Eye (tissue), 1 donor: ENCODE measurements at places on chromosomes 12 and 14.

GRCh38 chr12:31578632-31579031, 12.3 kb downstream of the DENND5B start:
- DNase-seq: no peak

DNA sequence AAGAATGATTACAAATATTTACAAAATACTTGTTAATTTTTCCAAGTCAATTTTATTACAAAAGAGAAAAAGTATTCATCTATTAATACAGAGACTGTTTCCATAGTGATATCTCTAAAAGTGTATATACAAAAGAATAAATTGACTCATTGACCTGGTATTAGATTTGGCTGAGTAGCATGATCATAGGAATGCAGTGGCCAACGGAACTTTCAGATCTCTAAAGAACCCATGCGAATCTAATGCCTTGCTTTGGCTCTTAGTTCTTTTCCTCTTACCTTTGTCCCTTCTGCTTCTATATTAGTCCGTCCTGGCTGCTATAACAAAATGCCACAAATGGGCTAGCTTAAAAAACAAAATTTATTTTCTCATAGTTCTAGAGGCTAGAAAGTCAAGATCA, 717.8 kb downstream of the TMTC2 start:
- DNase-seq: no peak

DNA sequence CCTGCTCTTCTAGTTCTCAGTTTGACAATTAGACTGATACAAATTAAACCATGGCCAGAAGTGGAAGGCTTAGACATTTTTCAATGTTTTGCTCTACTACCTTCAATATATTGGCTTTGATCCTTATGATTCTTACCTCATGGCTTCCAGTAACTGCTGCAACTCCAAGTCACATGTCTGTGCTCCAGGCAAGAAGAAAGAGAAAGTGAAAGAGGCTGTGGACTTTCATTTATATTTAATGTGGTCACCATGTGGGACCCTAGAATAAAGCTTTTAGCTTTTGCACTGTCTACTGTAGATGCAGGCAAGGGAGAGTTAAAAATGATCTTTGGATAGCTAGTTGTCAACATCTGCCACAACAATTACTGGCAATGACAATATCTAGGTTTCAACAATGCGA, 214.3 kb upstream of the PDE3A start:
- DNase-seq: peak; percentile 51

DNA sequence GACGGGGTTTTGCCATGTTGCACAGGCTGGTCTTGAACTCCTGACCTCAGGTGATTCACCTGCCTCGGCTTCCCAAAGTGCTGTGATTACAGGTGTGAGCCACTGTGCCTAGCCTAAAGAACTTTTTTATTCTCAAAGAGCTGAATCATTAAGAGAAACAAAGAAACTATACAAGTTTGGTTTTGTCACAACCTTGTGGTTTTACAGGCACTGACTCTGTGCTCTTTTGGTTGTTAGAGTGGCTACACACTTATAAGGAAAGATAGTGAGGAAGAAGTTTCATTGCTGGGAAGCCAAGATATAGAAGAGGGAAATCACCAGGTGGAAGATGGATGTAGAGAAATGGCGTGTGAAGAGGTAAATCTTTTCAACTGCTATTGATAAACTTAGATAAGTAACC, 10.1 kb upstream of the DNAH10 start:
- DNase-seq: no peak

DNA sequence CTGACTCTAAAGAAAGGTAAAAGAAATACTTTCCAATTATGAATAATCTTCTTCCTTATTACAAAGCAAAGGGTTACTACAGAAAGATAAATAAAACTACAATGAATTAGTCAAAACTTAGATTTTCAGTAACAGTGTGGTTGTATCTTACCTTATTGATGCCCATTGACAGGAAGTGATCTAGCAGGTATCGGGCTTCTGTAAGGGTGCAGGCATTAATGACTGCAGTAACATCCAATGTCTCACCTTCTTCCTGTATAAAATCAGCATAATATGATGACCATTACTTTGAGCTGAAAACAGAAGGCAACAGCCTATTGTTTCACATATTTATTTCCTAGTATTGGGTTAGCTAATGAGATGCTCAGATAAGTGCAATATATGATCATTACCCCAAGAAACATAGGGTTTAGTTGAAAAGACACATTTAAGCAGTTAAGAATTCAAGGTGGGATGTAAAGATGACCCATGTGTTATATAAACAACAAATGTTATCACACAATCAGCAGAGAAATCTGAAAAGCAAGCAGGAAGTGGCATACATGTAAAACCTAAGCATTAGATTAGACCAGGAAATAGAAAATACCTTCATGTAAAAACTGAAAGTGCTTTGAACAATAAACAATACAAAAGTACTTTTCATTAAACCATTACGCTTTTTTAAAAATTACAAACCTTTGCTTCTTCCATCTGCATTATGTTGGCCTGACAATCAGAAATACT, 111.2 kb downstream of the KIF21A start:
- DNase-seq: no peak

DNA sequence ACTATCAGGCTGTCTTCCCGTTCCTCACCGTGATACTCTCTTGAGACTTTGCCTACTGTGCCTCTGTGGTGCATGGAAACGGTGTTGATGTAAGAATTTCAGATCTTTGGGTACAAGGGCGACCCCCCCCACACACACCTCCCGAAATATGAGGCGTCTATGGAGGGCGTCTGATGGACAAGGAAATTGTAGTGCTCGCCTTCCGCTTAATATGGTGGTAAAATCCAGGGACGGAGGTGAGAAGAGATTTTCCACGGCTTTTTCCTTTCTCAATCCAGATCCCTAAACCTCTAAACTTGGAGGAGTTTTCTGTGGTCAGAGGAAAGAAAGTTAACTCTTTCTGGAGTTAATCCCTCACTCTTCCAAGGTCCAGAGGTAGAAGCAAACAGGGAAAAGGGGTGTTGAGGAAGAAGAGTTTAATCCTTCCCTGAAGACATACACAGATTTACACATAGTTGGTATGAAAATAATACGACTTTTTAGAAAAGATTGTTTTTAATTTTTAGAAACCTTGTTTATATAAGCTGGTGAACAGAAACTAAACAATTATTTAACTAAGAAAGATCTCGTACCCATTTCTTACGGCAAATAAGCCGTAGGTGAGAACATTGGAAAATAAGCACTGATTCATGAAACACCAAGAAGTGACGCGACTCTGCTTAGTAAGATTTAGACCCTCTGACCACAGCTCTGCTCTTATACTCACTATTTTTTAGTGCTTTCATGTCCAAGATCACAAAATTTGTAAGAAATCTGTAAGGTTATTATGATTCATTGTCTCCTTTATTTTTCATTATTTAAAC, 23.1 kb upstream of the RNASE12 start:
- DNase-seq: no peak

GRCh38 chr14:97025722-97026121, 228.5 kb downstream of the VRK1 start:
- DNase-seq: peak; percentile 33

DNA sequence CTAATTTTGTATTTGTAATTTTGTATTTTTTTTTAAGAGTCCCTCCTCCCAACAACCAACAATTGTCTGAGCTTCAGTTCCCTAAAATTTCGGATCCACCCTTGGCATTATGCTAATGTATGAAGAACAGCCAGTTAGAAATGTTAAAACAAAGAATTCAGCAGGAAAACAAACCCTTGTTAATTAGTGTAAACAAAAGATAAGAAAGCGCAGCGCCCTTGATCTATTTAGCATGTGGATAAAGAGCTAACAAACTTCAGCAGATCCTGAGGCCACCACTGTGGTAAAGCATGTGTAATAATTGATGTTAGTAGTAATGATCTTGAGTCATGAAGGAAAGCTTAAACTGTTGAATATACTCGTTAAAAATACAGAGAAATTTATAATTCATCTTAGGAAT, 199.8 kb downstream of the TMX1 start:
- no peak for DNase-seq

- no peak for DNase-seq
These were observed 9.1 kb downstream of the RTL1 start for GRCh38 chr14:100894416-100894815.

GRCh38 chr14:90911121-90911520, 94.9 kb upstream of the TTC7B start:
- no peak for DNase-seq

GRCh38 chr12:109056891-109057290, 4.5 kb downstream of the USP30 start:
- no peak for DNase-seq

GRCh38 chr12:45494279-45494678, 235.2 kb upstream of the ARID2 start:
- DNase-seq: no peak

GRCh38 chr14:82854131-82854530, 1320.5 kb upstream of the SEL1L start:
- DNase-seq: no peak

GRCh38 chr14:64801800-64802199, 77.9 kb downstream of the SPTB start:
- peak; percentile 59 for DNase-seq

GRCh38 chr14:41806366-41806975, 199.8 kb downstream of the LRFN5 start:
- no peak for DNase-seq

GRCh38 chr12:125983094-125983783, 918.0 kb downstream of the AACS start:
- peak; percentile 98 for DNase-seq

- DNase-seq: no peak
These were observed 63.8 kb downstream of the RIN3 start for GRCh38 chr14:92577321-92577742.

- no peak for DNase-seq
These were observed 37.0 kb downstream of the KDM2B start for GRCh38 chr12:121543786-121544185.

GRCh38 chr14:80924365-80925103, 17.0 kb downstream of the CEP128 start:
- peak; percentile 37 for DNase-seq

DNA sequence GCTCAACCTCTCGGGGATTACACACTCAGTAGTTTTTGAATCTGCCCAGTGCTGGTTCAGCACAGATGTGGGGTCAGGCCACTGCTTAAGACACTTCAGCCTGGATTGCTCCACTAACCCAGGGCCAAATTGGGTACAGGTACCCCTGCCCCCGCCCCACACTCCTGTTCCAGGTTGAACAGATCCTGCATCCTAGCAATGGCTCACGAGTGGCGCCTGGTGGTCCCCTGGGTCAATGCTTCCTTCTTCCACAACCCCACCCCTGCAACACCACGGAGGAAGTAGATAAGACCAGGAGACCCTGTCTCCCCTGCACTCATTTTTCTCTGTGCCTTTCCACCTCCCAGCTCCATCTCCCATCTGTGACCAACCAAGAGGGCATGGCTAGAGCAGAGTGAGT, 108.4 kb downstream of the ESRRB start:
- DNase-seq: no peak

DNA sequence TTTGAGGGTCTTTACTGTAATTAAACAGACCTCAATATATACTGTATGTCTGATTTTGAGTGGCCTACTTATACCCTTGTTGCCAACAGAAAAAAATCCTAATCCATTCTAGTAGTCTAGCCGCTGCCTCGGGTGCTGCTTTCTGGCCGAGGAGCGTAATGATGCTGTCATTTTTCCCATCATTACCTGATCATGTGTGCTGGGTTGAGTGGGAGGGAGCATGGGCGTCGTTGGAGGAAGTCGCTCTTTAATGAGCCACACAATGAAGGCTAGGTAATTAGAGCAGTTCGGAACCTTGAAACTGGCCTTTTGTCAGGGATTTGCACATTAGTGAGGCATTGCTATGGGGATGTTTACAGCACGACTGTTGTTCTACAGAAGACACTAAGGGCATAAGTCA, 76.1 kb upstream of the RFX4 start:
- DNase-seq: peak; percentile 67

DNA sequence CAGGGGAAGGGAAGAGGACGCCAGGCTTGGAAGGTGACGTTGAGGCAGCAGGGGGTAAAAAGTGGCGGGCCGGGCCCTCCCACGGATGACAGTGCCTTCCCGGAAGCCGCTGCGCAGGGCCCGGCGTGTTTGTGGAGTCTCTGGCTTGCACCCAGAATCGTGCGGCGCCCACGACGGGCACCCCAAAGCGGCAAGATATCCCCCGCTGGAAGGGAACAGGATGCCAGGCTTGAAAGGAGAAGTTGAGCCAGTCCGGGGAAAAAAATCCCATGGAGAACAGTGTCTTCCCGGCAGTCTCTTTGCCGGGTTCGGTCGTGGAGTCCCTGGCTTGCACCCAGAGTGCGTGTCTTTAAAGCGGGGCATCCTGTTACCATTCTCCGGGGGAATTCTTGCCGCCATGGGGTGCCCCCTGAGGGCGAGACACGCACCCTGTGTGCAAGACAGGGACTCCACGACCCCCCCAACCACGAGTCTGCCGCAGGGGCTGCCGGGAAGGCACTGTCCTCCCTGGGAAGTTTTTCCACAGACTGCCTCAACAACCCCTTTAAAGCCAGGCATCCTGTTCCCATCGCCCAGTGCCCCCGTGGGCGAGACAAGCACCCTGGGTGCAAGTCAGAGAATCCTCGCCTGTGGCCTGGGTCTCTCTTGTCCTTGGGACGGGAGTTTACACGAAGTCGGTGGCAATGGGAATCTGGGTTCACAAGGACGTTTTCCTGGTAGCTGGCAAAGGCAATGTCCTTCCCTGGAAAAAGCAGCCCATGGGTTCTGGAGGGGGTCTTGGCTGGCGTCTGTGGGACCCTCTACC, 156.1 kb upstream of the ALG10B start:
- no peak for DNase-seq

GRCh38 chr14:24300326-24300980, 803 bp downstream of the NOP9 start:
- no peak for DNase-seq

DNA sequence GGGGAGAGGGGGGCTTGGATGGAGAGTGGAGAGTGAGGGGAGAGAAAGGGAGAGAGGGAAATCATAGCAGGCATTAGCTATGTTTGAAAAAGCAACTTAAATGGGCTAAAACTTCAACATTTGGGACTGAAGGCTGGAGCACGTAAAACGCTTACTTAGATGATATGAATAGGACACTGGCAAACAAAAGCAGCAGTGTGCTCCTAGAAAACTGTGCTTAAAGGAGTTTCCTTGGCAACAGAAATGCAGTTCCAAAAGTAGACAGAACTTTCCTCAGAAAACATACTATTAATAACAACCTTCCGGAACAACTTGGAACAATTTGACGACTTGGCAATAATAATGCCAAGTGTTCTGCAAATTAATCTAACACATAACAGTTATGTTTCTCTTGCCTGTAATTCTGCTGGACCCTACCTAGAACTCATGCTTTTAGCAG, 235.5 kb upstream of the NPAS3 start:
- peak; percentile 66 for DNase-seq

DNA sequence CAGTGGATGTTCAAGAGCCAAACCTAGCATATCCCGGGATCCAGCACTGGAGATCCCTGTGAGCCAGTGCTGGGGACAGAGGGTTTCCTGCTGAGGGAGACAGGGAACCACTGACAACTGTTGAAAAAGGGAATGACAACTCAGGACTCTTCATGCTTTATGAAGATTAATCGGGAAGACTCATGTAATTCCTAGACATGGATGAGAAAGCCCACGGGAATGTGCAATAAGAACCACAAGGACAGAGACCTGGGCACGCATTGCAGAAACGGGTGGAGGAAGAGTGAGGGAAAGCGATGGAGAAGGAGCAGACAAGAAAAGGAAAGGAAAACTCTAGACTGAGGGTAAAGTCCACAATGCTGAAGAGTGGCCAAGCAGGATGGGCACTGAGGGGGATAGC, 296.0 kb downstream of the PCNX1 start:
- no peak for DNase-seq
